ENCODE measurements at places on chromosomes 7 and 10.

- no peak for DNase-seq
Observed at GRCh38 chr7:93092757-93093370, 24.9 kb downstream of the SAMD9 start.

- no peak for DNase-seq
Observed at GRCh38 chr7:157558875-157559595, 222.2 kb downstream of the DNAJB6 start.

DNA sequence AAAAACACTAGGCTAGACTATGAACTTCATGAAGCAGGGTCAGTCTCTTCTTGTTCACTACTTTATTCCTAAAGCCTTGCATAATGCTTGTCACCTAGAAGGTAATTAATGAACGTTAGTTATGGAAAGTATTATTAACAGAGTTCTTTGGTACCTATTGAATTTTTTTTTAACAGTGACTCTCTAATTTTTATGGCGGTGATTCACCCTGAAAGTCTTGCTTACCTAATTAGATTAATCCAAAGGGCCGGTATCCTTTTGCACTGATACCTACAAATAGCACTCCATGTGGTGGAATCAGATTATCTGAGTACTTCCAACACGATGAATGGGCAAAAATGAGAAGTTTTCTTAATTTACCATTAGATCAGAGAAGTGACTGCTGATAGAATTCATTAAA lies 31.7 kb downstream of the STAM start:
- DNase-seq = no peak

GRCh38 chr10:85212526-85212925 lies 884.1 kb downstream of the CCSER2 start:
- DNase-seq = no peak

DNA sequence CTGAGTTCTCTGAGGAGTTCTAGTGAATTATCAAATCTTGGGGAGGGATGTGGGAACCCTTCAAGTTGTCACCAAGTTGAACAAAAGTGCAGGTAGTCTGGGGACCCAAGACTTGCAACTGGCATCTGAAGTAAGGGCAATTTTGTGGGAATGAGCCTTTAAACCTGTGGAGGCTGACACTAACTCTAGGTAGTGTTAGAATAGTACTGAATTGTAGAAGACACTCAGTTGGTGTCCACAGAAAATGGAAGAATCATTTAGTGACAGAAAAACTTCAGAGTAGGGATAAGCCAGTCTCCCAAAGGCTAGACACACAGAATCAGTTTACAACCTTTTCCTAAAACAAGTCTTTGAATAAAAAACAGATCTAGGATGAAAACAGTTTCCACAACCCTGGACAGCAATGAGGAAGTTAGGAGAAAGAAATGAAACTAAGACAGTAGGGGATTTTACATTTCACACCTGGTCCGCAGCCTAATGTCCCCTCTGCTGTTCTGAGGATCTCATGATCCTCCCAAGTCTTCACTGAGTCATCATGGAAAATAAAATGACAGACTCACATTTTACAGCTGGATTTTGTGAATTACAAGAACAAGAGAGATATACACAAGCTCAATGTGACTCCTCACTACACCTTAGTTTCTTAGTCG lies 23.0 kb upstream of the ING3 start:
- DNase-seq = no peak

- DNase-seq = no peak
Observed at GRCh38 chr7:96740130-96740529, 30.5 kb upstream of the SEM1 start.

DNA sequence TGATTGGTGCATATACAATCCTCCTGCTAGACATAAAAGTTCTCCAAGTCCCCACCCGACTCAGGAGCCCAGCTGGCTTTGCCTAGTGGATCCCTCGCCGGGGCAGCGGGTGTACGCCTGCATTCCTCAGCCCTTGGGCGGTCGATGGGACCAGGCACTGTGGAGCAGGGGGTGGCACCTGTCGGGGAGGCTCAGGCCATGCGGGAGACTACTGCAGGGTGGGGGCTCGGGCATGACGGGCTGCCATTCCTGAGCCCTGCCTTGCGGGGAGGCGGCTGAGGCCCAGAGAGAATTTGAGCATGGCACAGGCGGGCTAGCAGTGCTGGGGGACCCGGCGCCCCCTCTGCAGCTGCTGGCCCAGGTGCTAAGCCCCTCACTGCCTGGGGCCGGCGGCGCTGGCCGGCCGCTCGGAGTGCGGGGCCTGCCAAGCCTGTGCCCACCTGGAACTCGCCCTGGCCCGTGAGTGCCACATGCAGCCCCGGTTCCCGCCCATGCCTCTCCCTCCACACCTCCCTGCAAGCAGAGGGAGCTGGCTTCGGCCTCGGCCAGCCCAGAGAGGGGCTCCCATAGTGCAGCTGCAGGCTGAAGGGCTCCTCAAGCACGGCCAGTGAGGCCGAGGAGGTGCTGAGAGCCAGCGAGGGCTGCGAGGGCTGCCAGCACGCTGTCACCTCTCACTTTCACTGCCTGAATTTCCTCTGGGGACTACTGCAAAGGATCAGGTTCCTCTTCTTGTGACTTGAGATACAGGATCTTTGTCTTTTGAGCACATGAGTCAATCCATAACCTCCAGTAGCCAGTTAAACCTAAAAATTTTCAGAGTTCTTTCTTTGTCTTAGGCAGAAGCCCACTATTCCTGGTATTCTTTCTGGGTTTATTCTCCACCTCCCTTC lies 25.1 kb upstream of the ELOVL3 start:
- DNase-seq = no peak

DNA sequence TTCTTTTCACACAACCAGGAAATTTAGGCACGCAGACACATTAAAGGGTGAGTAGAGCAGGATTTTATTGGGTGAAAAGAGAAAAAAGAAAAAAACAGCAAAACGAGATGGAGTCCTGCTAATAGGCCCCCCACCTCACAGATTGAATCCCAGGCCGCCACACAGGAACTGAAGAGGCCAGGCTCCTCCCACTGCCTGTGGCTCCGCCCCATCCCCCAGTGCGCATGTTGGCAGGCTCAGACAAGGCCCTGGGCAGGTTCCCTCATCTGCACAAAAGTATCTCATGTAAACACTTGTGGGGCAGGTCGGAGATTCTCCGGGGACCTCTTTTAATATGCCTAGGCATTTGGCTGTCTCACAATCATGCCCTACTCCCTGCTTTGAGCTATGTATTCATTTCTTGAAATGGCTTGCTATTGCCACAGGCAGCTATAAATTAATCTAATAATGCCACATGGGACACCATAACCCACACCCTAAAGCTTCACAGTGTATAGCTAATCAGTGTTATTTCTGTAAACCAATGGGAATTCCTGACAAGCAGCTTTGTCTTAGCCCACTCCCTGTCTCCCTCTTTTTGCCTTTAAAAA lies 76.2 kb upstream of the KIF5B start:
- no peak for DNase-seq

DNA sequence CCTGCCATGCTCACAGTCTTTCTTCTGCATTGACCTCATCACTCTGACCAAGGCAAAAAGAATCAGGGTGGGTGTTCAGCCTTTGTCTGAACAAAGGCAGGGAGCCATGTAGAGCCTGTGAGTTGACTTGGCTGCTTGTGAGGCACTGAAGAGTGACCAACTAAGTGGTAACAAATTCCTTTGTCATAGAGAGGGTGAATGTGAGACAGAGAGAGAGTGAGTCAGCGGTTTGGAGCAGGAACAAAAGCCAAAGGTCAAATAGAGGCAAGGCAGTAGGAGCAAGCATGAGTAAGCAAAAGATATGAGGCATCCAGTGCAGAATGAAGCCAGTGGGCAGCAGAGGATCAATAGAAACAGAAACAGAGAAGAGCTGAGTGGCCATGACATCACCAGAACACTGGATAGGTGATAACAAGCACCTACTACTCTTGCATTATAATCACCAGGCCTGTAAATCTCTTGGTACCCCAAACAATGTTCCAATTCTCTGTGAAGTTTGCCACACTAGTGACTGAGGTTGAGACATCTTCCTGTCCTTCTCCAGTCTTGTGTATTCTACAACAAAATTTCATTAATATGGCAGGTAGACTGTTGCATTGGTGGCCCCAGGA lies 116.2 kb upstream of the LAMB4 start:
- no peak for DNase-seq

DNA sequence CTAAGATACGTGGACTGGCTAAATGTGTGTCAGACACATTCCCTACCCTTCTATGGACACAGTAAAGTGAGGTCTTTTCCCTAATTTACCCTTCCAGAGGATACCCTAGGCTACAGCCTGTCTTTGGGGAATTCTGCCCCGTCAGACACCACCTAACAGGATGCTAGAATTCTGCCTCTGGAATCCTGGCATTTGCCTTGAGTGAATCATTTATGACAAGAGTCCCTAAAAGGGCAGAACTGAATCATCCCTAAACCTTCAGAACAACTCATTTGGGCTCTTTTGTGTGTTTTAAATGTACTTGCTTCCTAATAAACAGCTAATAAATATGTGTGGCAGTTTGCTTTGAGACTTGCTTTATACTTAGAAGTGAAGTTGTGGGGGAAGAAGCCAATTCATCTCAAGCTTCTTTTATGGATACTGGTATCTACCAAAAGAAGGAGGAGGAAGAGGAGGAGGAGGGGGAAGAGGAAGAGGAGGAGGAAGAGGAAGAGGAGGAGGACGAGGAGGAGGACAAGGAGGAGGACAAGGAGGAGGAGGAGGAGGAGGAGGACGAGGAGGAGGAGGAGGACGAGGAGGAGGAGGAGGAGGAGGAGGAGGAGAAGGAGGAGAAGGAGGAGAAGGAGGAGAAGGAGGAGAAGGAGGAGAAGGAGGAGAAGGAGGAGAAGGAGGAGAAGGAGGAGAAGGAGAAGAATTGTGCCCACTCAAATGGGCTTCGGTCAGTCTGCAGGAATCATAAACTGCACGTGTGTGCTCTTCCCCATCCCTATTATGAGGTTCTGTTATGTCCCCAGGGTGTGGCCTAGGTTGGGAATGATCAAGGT lies 27.1 kb downstream of the PARP12 start:
- no peak for DNase-seq

DNA sequence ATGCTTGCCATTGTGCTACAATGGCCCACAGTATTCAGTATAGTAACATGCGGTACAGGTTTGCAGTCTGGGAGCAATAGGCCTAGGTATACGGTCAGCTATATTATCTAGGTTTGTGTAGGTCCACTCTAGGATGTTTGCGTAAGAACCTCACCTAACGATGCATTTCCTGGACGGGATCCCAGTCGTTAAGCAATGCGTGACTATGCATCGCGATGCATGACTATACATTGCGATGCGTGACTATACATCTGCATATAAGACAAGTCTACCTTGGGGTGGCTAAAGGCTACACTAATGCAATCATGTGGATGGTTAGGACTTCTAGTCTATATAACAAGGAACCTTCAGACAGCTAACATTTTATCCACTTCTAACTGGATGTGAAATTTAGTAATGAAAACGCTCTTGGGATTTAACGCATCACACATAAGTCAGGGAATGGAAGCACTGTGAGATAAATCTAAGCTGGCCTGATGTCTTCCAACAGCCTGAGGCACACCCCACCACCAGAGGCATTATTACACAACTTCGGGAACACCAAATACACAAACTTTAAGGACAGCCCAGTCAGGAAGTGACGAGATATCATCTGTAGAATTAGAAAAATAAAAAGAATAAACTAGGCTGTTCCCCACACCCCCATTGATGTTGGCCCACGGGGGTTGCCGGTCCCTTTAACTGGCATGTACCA lies 9.2 kb downstream of the GNA12 start:
- no peak for DNase-seq

Data from effector CD8-positive, alpha-beta T cell (primary cell).